Activated CD4-positive, alpha-beta T cell treated with anti-CD3 and anti-CD28 coated beads, Interleukin-2, amount 10 ng/mL, durations not matched to agents 24 days and 14 days (primary cell): ENCODE measurements at places on chromosomes 12 and 14. TPM values are rescaled to one million over a fixed set of nuclear protein-coding genes. Genes with fewer than 3 reads are reported as not detected.
A peak's percentile ranks its signal among the peaks of the same experiment; 100 is the strongest.

- no peak overlapping the region for H3K4me3 ChIP-seq
- H3K4me1 ChIP-seq: peaks cover 5% of the 10 kb centered on the region
- no peak overlapping the region for H3K27ac ChIP-seq
- peaks cover 2% of the 10 kb centered on the region for H3K36me3 ChIP-seq
- H3K27me3 ChIP-seq: no peaks in the 10 kb centered on the region
- peak; percentile 78 for DNase-seq
Observed at GRCh38 chr14:67166450-67166853, 22.8 kb upstream of the GARIN2 start.

- no peak overlapping the region for H3K4me3 ChIP-seq
- peaks cover 19% of the 10 kb centered on the region for H3K27me3 ChIP-seq
- no peak for DNase-seq
Observed at GRCh38 chr12:10215436-10215835, 2.8 kb downstream of the GABARAPL1 start.

Gene SMIM41
- 0.19 TPM in 1 of 2 replicates, not detected in the other for total RNA-seq

GRCh38 chr12:70122804-70123203 is 120.4 kb upstream of the CNOT2 start:
- DNase-seq: no peak
- H3K4me3 ChIP-seq: no peak overlapping the region
- no peaks in the 10 kb centered on the region for H3K27me3 ChIP-seq

GRCh38 chr14:95887351-95887750 is 10.7 kb downstream of the TUNAR start:
- H3K27me3 ChIP-seq: no peaks in the 10 kb centered on the region
- H3K27ac ChIP-seq: no peak overlapping the region
- H3K4me1 ChIP-seq: peaks cover 3% of the 10 kb centered on the region
- H3K36me3 ChIP-seq: no peaks in the 10 kb centered on the region

GRCh38 chr14:73234029-73234428 is 3.3 kb upstream of the PAPLN start:
- H3K4me3 ChIP-seq: no peak overlapping the region
- peaks cover 57% of the 10 kb centered on the region for H3K27me3 ChIP-seq
- no peak for DNase-seq
- H3K36me3 ChIP-seq: no peaks in the 10 kb centered on the region
- H3K27ac ChIP-seq: no peak overlapping the region

GRCh38 chr12:4383304-4383865 is 3.9 kb upstream of the FGF23 start:
- H3K4me3 ChIP-seq: no peak overlapping the region
- DNase-seq: no peak

- H3K4me1 ChIP-seq: no peaks in the 10 kb centered on the region
- no peaks in the 10 kb centered on the region for H3K27me3 ChIP-seq
- H3K36me3 ChIP-seq: no peaks in the 10 kb centered on the region
- H3K4me3 ChIP-seq: no peak overlapping the region
- H3K27ac ChIP-seq: no peak overlapping the region
Observed at GRCh38 chr12:38983117-38983571, 77.8 kb upstream of the CPNE8 start.
